Central memory CD8-positive, alpha-beta T cell (primary cell): ENCODE measurements at places on chromosomes 5 and 9.

DNA sequence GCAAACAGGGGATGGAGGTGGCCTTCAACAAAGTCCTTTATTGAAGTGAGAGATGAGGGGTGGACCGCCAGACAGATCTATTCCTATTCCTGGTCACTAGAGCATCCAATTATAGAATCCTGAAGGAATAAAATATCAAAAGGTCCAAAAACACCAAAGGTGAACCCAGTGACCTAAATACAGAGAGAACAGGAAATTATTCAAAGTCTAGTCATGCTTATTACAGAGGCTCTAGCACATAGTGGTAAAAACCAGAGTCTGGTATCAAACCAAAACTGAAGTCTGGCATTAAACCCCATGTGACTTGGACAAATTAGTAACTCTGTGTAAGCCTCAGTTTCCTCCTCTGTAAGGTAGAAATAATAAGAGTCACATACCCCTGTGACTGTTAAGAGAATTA is 100.5 kb upstream of the SNX2 start:
- no peak for DNase-seq

DNA sequence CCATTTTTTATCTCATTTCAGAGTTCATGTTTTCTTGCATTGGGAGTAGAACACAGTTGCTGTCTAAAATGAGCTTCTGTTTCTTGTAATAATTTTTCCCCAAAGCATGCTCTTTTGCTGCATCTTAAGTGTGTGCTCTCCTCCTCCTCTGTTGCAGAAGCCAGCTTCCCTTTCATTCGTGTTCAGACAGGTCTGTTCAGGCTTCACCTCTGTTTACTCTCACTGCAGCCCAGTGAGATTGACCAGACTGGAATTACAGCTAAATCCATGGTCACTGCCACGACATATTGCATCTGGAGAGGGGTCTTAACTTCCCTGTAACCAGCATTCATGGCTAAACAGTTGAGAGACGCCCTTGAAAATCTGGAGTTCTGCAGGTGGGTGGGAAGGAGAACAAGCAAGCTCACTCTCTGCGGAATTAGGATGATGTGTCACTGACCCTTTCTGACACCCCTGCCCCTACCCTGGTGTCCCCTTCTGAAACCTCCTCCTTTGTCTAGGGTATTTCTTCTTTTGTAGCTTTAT is 223.2 kb downstream of the FSTL4 start:
- no peak for DNase-seq

- no peak for DNase-seq
These were observed 156.2 kb upstream of the NR3C1 start for GRCh38 chr5:143559586-143560109.

DNA sequence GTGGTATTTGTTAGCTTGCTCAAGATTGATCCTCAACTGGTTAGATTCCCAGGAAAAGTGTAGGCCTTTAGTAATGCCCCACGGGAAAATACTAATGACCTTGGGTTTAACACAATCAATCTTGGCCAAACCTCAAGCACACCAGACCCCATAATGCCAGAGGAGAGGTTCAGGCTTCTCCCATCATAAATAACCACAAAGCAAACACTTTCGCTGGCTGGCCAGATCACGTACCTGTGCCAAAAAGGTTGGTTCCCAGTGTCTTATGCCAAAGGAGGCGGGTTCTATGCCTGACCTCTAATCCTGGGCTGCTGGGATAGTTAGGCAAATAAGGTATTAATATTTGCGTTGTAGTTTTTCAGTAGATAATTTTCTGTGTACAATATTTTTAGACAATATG is 379.2 kb upstream of the CDH18 start:
- no peak for DNase-seq

DNA sequence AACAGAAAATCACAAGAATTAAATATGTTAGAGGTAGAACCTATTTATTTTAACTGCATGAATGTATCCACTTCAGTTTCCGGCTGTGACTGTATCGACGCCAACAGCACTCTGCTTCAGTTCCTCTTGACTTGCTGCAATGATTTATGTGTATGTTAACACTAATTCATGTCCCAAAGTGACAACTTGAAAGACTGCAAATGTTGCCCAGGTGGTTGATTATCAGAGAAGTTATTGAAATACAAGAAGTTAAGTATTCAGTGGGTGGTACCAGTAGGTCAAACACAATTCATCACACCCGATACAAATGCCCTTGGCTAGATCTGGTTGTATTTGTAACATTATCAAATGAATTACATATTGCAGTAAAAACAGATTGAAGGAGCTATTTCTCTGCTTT is 622.7 kb upstream of the CDH18 start:
- DNase-seq: no peak

DNA sequence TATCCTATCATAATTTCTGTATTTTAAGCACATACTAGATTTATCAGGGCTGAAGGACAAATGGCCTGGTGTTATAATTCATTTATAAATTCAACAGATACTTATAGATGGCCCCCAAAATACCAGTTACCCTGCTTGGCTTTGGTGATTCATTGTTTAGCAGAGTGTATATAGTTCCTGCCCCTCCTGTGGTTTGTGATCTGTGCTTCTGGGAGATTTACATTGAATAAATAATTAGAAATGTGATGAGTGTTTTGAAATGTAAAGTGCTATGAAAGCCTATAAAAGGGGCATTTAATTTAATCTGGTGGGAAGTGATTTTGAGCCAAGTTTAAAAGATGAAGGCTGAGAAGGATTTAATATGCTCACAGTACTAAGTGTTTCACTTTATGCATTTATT is 36.7 kb upstream of the ZCCHC7 start:
- no peak for DNase-seq
